ENCODE measurements at places on chromosomes 11 and 22. TPM values are rescaled to one million over a fixed set of nuclear protein-coding genes. Genes with fewer than 3 reads are reported as not detected.

Gene HEPN1
- not detected for total RNA-seq

Gene RBMXL2
- total RNA-seq, result not detected

Gene BDNF
- 3.6 TPM for total RNA-seq

Gene RIBC2
- 1.4 TPM for total RNA-seq

Gene CAPN1
- 240 TPM for total RNA-seq

Gene MS4A6E
- total RNA-seq, result not detected

Gene HTR3B
- total RNA-seq, result not detected

Gene CASP5
- not detected for total RNA-seq

Gene DNAJB7
- not detected for total RNA-seq

Gene RFPL3
- not detected for total RNA-seq

Gene TRPM5
- not detected for total RNA-seq

Gene HIC2
- 6.3 TPM for total RNA-seq

Gene SLC7A4
- total RNA-seq, result 1.5 TPM

Gene NFRKB
- total RNA-seq, result 22.0 TPM

Gene SLC22A25
- total RNA-seq, result not detected

Gene LRRC32
- 56.0 TPM for total RNA-seq

Gene PLAAT3
- 102 TPM for total RNA-seq

Gene WBP2NL
- total RNA-seq, result 2.0 TPM

Gene QSER1
- total RNA-seq, result 26.2 TPM

Gene LRRC56
- total RNA-seq, result 3.5 TPM

Gene MMP12
- total RNA-seq, result not detected

Gene PARVB
- total RNA-seq, result 14.5 TPM

Gene FUT4
- total RNA-seq, result 8.1 TPM

Gene CRYBB1
- total RNA-seq, result not detected

Gene GAS2
- 6.3 TPM for total RNA-seq

Gene MS4A4E
- total RNA-seq, result 0.89 TPM

Gene ZC3H12C
- total RNA-seq, result 12.3 TPM

Gene LRRC4C
- not detected for total RNA-seq

Data from upper lobe of left lung (tissue), 6 donors.